Left ventricle myocardium inferior (tissue), 1 donor: ENCODE measurements at places on chromosomes 11 and 22. TPM values are rescaled to one million over a fixed set of nuclear protein-coding genes. Genes with fewer than 3 reads are reported as not detected.

DNA sequence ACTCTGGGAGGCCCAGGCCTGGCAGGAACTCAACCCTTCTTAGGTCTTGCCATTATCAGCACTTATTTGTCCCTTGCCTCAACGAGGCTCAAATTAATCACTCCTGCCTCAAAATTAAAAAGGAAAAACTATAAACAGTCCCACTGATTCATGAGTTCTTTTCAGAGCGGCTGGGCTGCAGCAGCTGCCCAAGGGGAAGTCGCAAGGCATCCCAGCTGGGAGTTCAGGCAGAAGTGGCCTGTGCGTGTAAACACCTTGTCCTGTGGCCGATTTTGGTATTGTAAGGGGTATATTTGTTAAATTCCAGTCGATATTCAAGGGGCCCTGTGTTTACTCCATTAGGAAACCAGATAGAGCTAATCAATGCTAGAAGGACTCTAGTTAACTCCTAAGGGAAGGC lies 213.9 kb upstream of the CADM1 start:
- H3K36me3 ChIP-seq = no peaks in the 10 kb centered on the region
- H3K4me1 ChIP-seq = no peaks in the 10 kb centered on the region
- H3K27me3 ChIP-seq = peaks cover 22% of the 10 kb centered on the region
- no peak overlapping the region for H3K4me3 ChIP-seq
- no peak for DNase-seq

GRCh38 chr11:86101493-86101892 lies 32.6 kb upstream of the PICALM start:
- H3K27me3 ChIP-seq = no peaks in the 10 kb centered on the region
- H3K36me3 ChIP-seq = no peaks in the 10 kb centered on the region
- no peak for DNase-seq
- no peak overlapping the region for H3K27ac ChIP-seq
- H3K4me3 ChIP-seq = no peak overlapping the region

GRCh38 chr11:76759092-76759491 lies 24.1 kb upstream of the TSKU start:
- no peak overlapping the region for H3K4me3 ChIP-seq
- no peaks in the 10 kb centered on the region for H3K36me3 ChIP-seq
- no peak for DNase-seq
- no peak overlapping the region for H3K27ac ChIP-seq
- H3K27me3 ChIP-seq = no peaks in the 10 kb centered on the region
- H3K4me1 ChIP-seq = peaks cover 14% of the 10 kb centered on the region

AGBL2 gene
- total RNA-seq = 0.38 TPM

GRCh38 chr22:29707010-29707409 lies 12.8 kb upstream of the CABP7 start:
- no peak overlapping the region for H3K4me3 ChIP-seq
- H3K4me1 ChIP-seq = peaks cover 23% of the 10 kb centered on the region
- no peak overlapping the region for H3K27ac ChIP-seq

PLAAT4 gene
- 15.5 TPM for total RNA-seq

DNA sequence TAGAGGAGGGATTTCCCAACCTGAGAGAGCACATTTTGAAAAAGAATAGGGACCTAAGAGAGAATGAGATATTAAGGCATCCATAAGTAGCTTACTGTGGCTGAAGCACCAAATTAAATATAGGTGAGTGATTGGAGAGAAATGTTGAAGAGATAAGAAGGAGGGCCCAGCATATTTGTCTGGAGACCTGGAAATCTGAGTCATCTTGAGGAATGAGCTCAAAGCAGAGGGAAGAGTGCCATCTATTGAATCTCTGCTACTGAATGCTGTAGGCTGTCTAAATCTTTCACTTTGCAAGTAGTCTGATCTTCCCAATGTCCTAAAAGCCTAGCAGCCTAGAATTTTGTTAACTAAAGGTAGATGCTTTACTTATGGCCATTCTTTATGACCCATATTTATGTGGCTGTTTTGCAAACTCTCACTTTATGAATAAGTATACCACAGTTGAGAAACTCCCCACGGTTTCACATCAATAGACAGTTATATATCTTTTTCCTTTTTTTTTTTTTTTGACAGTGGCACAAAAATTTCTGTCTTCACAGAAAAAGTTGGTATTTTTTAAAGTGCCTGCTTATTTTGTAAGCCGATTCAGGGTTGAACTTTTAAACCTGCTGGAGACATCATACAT lies 2093.5 kb downstream of the LRRC4C start:
- DNase-seq = no peak
- no peak overlapping the region for H3K4me3 ChIP-seq
- no peaks in the 10 kb centered on the region for H3K4me1 ChIP-seq

PHLDA2 gene
- total RNA-seq = not detected

GRCh38 chr11:828506-829175 lies 922 bp downstream of the CRACR2B start:
- peak overlapping the region; percentile 92 for H3K27ac ChIP-seq
- H3K36me3 ChIP-seq = peaks cover 24% of the 10 kb centered on the region
- H3K27me3 ChIP-seq = no peaks in the 10 kb centered on the region
- peaks cover 86% of the 10 kb centered on the region for H3K4me1 ChIP-seq
- no peak for DNase-seq

DNA sequence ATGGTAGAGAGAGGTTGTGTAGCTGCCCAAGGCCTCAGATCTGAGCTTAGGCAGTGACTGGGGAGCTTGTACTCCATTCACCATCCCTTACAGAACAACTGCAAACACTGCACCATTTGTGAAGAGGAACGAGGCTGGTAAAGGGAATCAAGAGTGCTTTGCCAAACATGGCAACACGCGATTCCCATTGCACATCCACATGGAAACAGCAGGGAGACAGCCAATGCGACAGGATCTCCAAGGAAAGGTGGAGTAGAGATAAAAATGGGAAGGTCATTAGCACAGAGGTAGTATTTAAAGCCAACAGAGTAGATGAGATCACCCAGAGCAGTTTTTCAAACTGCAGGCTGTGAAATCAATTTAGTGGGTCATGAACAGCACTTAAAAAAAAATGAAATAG lies 42.0 kb downstream of the TCF20 start:
- peaks cover 39% of the 10 kb centered on the region for H3K4me1 ChIP-seq
- H3K36me3 ChIP-seq = no peaks in the 10 kb centered on the region
- DNase-seq = no peak
- no peak overlapping the region for H3K4me3 ChIP-seq

DNA sequence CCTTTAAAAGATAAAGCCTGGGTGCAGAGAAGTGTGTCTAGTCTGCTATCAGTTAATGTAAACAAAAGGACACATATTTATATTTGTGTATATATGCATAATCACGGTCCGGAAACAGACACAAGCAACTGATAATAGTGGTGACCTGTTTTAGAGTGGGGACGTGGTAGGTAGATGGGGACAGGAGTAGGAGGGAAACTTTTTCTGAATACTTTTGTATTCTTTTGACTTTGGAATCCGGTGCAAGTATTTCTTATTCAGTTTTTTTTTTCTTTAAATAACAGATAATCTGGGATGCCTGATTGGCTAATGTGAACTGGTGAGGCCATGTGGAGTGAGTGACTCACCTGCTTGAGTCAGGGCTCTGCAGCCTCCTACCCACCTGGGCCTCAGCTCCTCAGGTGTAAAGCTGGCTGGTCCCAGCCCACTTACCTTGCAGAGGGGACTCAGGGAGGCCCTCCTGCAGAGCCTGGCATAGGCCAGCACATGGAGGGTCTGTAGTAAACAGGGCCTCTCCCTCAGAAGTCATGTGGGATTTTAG lies 15.3 kb downstream of the MICAL2 start:
- no peaks in the 10 kb centered on the region for H3K36me3 ChIP-seq
- no peak overlapping the region for H3K4me3 ChIP-seq
- H3K27me3 ChIP-seq = no peaks in the 10 kb centered on the region
- no peak for DNase-seq
- H3K27ac ChIP-seq = no peak overlapping the region

OR10AG1 gene
- not detected for total RNA-seq

DNA sequence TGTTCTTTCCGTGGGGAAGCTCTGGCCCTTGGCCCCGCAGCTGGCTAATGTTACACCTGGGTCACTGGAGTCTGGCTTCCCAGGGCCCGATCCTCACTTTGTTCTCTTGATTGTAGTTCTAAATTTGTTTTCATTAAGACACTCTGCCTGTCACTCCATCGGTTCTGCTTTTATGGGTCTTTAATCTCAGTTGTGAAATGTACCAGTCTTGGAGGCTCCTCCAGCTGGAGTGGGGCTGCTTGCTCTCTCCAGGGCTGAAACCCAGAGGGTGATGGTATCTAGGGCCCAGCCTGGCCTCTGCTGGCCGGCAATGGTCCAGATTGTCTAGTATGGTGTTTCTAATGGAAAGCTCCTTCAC lies 352.9 kb downstream of the TENM4 start:
- H3K27me3 ChIP-seq = peaks cover 19% of the 10 kb centered on the region
- no peak overlapping the region for H3K4me3 ChIP-seq
- H3K4me1 ChIP-seq = peaks cover 3% of the 10 kb centered on the region
- no peaks in the 10 kb centered on the region for H3K36me3 ChIP-seq

- H3K27ac ChIP-seq = no peak overlapping the region
- peaks cover 99% of the 10 kb centered on the region for H3K27me3 ChIP-seq
- H3K36me3 ChIP-seq = no peaks in the 10 kb centered on the region
- peaks cover 35% of the 10 kb centered on the region for H3K4me1 ChIP-seq
- H3K4me3 ChIP-seq = peak overlapping the region; percentile 60
- DNase-seq = no peak
Measured at GRCh38 chr11:92225568-92226330, 1.1 kb downstream of the FAT3 start.

DNA sequence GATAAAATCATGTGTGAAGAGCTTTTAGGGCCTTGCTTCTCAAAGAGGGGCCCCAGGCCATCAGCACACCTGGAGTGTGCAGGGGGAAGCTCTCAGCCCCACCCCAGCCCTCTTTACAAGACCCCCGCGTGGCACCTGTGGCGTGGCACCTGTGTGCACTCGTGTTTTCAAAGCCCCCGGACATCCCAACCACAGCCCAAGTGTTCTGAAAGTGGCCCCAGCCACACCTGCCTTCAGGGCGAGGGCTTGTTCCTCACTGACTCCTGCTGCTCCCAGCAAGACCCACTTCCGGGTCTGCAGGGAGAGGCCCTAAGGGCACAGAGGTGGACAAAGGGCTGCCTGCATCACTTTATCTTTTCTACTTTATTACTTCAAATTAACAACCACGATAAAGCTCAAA lies 17.5 kb upstream of the TMEM184B start:
- DNase-seq = no peak
- no peaks in the 10 kb centered on the region for H3K27me3 ChIP-seq
- peaks cover 61% of the 10 kb centered on the region for H3K36me3 ChIP-seq
- H3K4me1 ChIP-seq = peaks cover 30% of the 10 kb centered on the region

DNA sequence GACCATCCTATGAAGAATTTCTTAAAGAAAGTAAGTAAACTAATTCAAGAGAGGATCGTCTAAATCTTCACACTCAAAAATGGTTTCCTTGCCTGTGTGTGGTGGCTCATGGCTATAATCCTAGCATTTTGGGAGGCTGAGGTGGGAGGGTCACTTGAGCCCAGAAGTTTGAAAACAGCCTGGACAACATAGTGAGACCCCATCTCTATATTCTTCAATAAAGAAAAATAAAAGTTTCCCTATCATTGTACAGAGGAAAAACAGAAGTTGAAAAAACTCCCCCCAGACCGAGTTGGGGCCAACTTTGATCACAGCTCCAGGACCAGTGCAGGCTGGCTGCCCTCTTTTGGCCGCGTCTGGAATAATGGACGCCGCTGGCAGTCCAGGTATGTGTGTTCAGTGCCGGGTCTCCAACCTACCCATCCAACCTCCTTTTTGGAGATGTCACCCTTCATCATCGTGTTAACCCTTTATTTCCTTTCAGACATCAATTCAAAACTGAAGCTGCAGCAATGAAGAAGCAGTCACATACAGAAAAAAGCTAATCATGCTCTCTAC lies 3.0 kb downstream of the RPS25 start:
- H3K36me3 ChIP-seq = peaks cover 60% of the 10 kb centered on the region
- no peak overlapping the region for H3K27ac ChIP-seq
- DNase-seq = no peak

SLC2A11 gene
- 22.0 TPM for total RNA-seq

GRCh38 chr11:111812211-111812610 lies 46.0 kb upstream of the PPP2R1B start:
- peaks cover 32% of the 10 kb centered on the region for H3K4me1 ChIP-seq
- no peak for DNase-seq
- H3K27me3 ChIP-seq = no peaks in the 10 kb centered on the region

FXYD6 gene
- total RNA-seq = 30.2 TPM

DNA sequence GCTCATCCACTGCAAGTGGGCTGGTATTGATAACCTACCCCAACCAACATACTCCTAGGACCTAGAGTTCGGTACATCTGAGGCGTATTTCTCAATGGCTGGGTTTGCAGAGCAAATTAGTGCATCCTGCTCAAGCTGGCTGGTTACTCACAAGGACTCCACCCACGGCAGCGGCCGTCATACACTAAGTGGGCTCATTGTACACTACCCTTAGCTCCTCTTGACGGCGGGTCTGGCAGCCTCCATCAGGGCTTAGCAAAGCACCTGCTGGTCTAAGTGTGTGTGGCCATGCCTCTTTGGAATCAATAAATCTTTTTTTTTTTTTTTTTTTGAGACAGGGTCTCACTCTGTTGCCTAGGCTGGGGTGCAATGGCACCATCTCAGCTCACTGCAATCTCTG lies 20.2 kb upstream of the KCNJ11 start:
- no peak for DNase-seq
- H3K36me3 ChIP-seq = no peaks in the 10 kb centered on the region
- H3K27me3 ChIP-seq = no peaks in the 10 kb centered on the region
- peaks cover 33% of the 10 kb centered on the region for H3K4me1 ChIP-seq

- no peak for DNase-seq
- H3K27ac ChIP-seq = no peak overlapping the region
- no peaks in the 10 kb centered on the region for H3K36me3 ChIP-seq
- H3K4me1 ChIP-seq = peaks cover 19% of the 10 kb centered on the region
Measured at GRCh38 chr11:35426351-35426750, 7.0 kb upstream of the SLC1A2 start.

DNA sequence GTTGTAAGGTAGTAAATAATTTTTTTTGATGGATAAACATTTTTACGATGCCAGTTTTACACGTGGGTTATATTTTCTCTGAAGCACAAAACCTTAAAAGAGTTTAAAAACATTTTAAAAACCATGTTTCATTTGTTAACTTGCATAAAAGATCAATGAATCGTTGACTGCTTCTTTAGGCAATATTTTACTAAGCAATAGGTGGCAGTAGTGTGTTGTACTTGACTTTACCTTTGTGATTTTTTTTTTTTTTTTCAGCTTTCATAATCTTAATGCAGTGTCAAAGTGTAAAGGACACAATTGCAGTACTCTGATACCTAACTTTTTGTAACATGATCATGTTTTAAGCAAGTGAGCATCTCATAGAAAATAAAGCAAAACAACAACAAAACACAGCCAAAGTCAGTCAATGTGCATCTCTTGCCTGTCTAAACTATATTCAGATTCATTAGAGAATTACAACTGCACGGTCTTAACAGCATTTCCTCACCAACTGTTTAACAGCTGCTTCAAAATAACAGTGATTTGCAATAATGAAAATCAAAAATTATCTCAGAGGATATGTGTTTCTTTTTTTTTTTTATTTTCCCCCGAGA lies 27.7 kb downstream of the DNAJC24 start:
- no peak for DNase-seq
- H3K4me1 ChIP-seq = no peaks in the 10 kb centered on the region
- H3K27me3 ChIP-seq = no peaks in the 10 kb centered on the region
- peaks cover 9% of the 10 kb centered on the region for H3K36me3 ChIP-seq

AIFM3 gene
- 0.47 TPM for total RNA-seq

LMO1 gene
- total RNA-seq = 2.3 TPM

CD59 gene
- 789 TPM for total RNA-seq

GRCh38 chr11:7630002-7630401 lies 43.3 kb downstream of the CYB5R2 start:
- DNase-seq = peak; percentile 34
- no peaks in the 10 kb centered on the region for H3K27me3 ChIP-seq
- H3K4me3 ChIP-seq = no peak overlapping the region
- no peak overlapping the region for H3K27ac ChIP-seq
- H3K36me3 ChIP-seq = peaks cover 82% of the 10 kb centered on the region

SMIM35 gene
- not detected for total RNA-seq

CD82 gene
- 49.6 TPM for total RNA-seq

- DNase-seq = no peak
- H3K4me3 ChIP-seq = no peak overlapping the region
- peaks cover 96% of the 10 kb centered on the region for H3K27me3 ChIP-seq
- H3K4me1 ChIP-seq = peaks cover 12% of the 10 kb centered on the region
Measured at GRCh38 chr11:134647066-134647743, 235.2 kb upstream of the B3GAT1 start.
